H54 (cell line): ENCODE measurements at places on chromosomes 11 and 22.

DNA sequence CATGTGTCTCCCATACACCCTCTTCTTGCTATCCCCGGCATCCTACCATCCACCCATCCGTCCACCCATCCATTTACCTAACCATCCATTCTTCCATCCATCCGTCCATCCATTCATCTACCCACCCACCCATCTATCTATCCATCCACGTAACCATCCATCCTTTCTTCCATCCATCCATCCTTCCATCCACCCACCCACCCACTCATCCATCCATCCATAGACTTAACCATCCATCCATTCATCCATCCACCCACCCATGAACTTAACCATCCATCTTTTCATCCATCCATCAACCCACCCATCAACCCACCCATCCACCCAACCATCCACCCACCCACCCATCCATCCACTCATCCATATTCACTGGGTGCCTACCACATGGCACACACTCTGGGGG is 10.6 kb upstream of the CDC42EP2 start:
- no peak for DNase-seq

- no peak for DNase-seq
These were observed 45.8 kb upstream of the NOX4 start for GRCh38 chr11:89536926-89537325.

DNA sequence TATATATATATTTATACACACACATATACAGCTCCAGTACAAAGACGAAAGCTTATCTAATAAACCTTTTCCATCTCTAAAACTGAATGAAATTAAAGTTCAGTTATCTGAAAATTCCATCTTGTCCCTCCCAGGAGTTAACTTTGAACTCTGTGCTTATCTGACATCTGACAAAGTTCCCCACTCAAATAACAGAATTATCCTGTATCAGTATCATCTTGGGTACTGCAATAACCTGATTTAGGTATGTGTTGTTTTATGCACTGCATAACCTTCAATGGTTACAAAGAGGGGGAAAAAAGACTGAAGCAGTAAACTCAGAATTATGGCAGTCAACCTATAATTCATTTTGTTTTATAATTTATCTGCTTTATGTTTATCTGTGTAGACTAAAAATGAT is 96.6 kb downstream of the SGSM3 start:
- no peak for DNase-seq

- no peak for DNase-seq
These were observed 53.7 kb upstream of the NECTIN1 start for GRCh38 chr11:119782739-119783072.

GRCh38 chr11:47766509-47767227 is 473 bp downstream of the FNBP4 start:
- peak; percentile 35 for DNase-seq

GRCh38 chr11:3109434-3109833 is 52.2 kb upstream of the CARS1 start:
- no peak for DNase-seq

GRCh38 chr11:126588630-126589491 is 233.4 kb downstream of the ST3GAL4 start:
- no peak for DNase-seq

DNA sequence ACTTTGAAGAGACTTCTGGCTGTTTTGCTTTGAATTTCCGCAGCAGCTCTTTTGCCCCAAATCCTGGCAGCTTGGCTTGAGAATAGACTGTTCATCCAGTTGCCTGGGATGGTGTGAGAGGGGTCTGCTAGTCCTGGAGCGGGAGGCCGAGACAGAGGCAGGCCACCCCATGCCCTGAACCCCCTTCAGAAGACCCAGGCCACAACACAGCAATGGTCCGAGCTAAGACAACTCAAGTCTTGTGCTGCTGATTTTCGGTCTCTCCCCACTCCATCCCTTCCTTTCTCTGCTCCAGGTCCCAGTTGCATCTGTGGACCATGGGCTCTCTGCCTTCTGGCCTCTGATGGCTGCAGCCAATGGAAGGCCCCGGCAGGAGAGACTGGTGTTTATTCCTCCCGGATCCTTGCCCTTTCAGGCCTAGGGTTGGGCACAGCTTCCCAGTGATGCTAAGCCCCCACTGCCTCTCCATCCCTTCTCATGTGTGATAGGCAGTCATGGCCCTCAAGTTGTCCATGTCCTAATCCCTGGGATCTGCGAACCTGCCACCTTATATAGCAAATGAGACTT is 31.9 kb upstream of the TP53I11 start:
- DNase-seq = no peak

GRCh38 chr11:76217653-76218160 is 11.4 kb upstream of the WNT11 start:
- no peak for DNase-seq

GRCh38 chr11:68128682-68129327 is 7.6 kb upstream of the CHKA start:
- DNase-seq = no peak

DNA sequence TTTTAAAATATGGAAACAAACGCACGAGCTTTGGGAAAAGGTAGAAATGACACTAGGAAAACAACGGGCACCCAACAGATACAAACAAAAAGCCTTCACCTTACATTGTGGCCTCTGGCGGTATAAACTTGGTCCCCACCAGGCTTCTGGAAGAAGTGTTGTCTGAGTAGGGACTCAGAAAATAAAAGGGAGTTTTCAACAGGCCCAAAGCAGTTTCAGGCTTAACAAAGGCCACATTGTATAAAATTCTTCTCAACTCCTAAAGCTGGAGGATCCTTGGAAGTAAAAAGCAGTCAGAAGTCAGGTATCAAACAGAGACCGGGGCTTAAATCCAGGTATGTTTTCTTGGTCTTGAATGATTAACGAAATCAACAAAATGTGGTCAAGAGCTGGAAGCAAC is 61.0 kb downstream of the LARGE1 start:
- DNase-seq = no peak

DNA sequence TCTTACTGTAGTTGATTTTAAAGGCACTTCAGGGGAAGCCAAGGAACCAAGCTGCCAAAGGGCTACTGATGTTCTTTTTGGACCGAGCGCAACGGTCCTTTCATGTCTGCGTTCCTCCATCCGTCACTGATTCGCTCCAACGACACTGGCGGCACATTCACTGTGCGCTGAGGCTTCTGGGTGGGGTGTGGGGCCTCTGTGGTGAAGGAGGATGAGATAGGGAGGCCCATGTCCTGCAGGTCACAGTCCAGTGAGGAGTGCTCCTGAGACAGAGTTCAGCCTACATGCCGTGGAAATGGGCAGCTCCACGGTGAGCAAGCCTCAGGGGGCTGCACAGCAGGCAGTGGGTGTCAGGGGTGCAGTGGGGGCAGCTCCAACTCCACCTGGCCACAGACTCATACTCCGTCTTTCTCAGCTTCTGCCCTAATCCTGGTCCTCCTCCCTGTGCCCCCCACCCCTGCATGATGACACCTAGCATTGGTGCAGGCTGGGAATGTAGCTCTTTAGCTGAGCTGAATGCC is 87.8 kb upstream of the SHANK2 start:
- DNase-seq = no peak
